ENCODE measurements at places on chromosomes 5 and 9.

- DNase-seq, result no peak
These were observed 129.9 kb downstream of the DMXL1 start for GRCh38 chr5:119200795-119201194.

DNA sequence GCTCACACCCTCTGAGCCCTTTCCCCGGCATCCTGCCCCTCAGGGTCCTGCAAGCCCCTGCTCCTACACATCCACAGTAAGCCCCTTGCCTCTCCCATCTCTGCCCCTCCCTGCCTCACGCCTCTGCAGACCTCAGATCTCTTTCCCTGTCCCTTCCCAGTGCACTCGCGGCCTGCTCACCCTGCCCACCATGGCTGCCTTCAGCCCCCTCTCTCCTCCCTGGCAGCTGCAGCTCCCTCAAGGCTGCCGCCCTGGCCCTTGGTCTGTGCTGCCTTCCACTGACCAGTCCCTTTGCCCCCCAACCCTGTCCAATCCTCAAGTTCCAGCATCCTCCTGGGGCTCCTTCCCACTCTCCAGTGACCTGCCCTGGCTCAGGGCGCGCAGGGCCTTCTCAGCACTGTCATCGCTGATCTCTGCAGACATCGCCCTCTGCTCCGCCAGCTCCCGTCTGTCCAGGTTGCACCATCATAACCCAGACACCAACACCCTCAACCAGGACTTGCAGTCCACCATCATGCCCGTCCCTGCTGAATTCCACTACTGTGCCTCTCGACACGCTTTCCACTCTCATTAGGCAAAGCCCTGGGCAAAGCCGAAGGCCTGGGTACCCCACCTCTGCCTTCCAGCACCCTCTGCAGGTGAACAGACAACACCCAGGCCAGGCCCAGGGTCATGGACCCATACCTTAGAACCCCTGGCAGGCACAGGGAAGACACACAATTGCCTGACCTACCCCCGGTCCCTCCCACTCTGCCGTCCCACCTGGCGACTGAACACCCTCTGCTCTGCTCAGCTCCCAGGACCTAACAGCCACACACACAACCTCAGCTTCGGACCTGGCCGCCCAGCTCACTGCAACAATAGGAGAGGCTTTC is 97.8 kb upstream of the RUFY1 start:
- DNase-seq, result no peak

- DNase-seq, result no peak
These were observed 170.2 kb upstream of the NREP start for GRCh38 chr5:111927191-111927590.

GRCh38 chr5:53035868-53036381 is 46.8 kb downstream of the ITGA2 start:
- no peak for DNase-seq

- DNase-seq, result no peak
These were observed 30.7 kb downstream of the ENHO start for GRCh38 chr9:34492051-34492450.

Measured in NCI-H2081 (cell line).